HCEC 1CT (cell line): ENCODE measurements at places on chromosomes 11 and 22.

DNA sequence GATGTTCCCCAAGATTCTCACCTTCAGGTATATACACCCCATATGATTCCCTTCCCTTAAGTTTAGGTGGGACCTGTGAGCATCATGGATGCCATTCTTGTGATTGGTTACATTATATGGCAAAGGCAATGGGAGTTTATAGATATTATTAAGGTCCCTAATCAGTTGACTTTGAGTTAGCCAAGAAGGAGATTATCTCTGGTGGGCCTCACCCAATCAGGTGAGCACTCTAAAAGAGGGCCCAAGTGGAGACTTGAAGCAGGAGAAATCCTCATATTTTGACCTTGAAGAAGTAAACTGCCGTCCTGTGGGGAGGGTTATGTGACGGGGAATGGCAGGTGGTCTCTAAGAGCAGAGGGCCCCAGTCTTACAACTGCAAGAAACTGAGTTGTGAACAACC lies 94.2 kb downstream of the HSD17B12 start:
- no peak for DNase-seq

GRCh38 chr11:94271885-94272372 lies 32.5 kb upstream of the IZUMO1R start:
- no peak for DNase-seq

- DNase-seq: no peak
Measured at GRCh38 chr11:16780698-16781550, 42.5 kb downstream of the C11orf58 start.

DNA sequence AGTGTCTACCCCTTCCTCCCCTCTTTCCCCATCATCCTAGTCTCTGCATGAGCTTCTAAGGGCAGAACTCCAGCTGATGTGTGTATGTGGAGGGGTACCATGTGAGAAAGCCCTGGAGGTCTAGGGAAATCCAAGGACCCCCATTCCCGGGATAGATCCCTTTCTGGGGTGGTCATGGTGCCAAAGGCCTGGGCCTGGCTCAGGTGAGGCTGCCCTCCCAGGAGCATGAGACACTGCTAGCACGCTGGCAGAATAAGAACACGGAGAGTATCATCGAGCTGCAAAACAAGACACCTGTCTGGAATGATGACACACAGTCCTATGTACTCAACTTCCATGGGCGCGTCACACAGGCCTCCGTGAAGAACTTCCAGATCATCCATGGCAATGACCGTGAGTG lies 19.6 kb downstream of the TUB start:
- DNase-seq: no peak

DNA sequence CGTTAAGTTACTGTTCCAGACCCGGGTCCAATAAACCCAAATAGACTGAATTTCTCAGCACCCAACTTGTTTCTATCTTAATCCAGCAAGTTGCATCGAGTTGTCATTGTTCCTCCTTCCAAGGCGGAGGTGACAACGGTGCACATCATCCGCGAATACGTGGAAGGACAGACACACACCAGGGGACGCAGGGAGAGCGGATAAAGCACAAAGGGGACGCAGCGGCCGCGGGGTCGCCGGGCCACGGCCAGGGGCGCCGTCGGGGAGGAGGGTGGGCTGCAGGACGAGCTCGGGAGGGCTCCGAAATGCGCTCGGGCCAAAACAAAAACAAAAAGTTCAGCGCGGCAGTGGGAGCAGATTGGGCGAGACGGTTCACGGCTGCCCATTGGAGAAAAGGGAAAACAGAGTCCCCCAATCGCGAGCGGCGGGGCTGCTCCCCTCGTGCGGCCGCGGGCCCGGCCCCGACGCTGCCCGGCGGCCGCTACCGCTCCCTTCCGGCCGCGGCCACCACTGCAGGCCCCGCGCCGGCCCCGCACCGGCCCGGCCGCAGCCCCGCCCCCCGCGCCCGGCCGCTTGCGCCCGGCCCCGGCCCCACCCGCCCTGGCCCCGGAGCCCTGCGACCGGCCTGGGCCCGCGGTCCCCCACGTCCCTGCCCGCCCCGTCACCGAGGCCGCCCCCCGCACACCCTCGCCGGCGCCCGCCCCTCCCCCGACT lies 518 bp downstream of the KMT5B start:
- peak; percentile 79 for DNase-seq

GRCh38 chr11:16456366-16456765 lies 100.0 kb upstream of the SOX6 start:
- no peak for DNase-seq

DNA sequence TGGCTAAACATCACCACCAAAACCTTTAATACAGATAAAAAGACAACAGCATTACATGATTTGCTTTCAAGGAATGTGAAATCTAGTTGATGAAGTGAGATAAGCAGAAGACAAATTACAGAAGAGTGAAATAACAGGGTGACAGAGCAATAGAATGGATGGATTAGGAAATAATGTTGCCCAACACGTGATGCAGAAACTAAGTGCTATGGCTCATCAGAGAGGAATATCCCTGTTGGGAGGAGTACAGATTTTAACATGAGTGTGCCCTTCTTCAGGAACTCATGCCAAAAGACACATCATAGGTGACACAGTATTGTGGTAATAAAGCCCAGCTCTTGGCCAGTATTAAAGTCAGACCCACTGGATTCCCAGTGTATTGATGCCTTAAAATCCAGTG lies 176.6 kb upstream of the RAG2 start:
- DNase-seq: peak; percentile 20

DNA sequence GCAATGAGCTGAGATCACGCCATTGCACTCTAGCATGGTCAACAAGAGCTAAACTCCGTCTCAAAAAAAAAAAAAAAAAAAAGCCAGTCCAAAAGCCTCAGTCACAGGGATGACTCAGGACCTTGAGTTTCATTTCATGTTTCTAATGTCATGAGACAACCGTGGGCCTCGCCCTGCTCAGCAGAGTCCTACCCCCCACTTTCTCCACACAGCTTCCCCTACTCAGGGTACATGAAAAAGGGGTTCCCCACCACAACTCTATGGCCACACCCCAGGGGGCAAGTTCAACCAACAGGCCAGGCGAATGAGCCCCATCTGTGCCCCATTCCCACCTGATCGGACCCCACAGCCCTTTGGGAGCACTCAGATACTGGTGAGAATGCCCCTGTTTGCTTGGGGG lies 24.3 kb upstream of the ADA2 start:
- no peak for DNase-seq

DNA sequence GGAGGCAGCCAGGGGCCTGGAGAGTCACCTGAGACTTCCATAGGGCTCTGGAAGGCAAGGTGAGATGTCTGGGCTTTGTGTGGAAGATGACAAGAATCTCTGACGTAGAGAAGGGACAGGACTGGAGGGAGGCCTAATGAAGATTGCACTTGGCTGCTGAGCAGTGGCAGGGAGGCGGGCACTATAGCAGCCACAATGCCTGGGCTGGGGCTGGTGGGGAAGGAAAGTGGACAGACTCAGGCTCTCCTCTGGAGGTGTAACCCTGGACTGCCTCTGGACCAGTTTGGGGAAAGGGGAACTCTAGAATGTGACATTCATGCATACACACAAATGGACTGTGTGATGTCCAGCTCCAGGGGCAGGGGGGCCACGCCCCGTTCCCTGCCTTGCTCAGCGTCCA lies 34.3 kb upstream of the CYP2D6 start:
- DNase-seq: no peak

DNA sequence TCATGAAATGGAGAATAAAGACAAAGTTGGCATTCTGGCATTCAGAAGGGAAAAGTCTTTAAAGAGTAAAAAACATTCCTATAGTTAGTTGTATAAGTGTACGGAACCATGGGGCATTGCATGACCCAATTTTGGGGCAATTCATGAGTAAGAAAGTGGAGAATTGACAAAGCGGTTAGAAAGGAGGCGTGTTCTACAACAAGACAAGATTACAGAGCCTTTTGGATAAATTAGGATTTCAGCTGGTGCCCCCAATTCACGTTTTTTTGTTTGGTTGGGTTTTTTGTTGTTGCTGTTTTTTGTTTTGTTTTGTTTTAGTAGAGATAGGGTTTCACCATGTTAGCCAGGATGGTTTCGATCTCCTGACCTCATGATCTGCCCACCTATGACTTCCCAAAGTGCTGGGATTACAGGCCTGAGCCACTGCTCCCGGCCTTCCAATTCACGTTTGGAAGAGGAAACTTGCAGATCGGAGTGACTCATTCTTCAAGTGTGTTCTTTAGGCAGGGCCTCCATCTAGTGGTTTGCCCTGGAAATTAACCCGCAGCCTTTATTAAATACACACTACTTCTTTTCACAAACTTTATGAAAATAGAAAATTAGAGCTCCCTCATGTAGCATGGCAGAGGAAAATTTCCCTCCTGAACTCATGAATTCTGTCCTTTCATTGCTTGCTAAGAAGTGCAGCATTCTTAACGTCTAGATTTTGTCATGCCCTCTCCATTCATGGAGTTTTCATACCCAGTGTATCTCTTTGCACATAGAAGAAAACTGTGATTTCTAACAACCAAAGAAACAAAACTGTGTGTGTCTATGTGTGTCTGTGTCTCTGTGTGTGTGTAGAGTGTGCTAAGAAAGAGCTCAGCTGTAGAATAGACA lies 118.1 kb downstream of the BBOX1 start:
- peak; percentile 84 for DNase-seq

- peak; percentile 92 for DNase-seq
Measured at GRCh38 chr11:12411806-12412727, 34.7 kb downstream of the PARVA start.

- DNase-seq: no peak
Measured at GRCh38 chr11:102581066-102581465, 44.1 kb downstream of the MMP20 start.

DNA sequence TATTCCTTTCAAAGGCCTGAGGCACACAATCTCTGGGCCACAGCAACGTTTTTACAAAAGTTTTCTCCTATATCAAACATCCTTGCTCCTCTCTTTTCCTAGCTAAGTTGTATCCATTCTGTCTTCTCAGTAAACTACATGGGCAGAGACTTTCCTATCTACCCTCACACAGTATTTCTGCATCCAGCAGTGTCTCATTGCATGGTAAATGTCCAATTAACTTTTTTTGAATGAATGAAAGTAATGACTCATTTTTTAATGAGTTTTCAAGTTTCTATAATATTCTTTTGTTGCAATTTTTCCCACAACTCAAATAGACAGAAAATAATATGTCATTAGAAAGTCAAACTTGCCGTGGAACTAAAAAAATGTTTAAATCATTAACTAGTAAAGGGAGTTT lies 688.6 kb downstream of the JRKL start:
- DNase-seq: no peak

DNA sequence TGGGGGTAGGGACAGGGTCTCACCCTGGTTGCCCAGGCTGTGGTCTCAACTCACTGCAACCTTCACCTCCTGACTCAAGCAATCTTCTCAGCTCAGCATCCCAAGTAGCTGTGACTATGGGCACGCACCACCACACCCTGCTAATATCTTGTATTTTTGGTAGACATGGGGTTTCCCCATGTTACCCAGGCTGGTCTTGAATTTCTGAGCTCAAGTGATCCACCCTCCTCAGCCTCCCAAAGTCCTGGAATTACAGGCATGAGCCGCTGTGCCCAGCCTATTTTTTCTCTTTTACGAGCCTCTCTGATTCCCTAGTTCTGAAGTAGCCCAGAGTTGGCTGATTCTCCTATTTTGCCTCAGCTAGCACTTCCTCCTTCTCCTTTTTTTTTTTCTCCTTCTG lies 83.6 kb downstream of the ZNF280B start:
- DNase-seq: no peak

DNA sequence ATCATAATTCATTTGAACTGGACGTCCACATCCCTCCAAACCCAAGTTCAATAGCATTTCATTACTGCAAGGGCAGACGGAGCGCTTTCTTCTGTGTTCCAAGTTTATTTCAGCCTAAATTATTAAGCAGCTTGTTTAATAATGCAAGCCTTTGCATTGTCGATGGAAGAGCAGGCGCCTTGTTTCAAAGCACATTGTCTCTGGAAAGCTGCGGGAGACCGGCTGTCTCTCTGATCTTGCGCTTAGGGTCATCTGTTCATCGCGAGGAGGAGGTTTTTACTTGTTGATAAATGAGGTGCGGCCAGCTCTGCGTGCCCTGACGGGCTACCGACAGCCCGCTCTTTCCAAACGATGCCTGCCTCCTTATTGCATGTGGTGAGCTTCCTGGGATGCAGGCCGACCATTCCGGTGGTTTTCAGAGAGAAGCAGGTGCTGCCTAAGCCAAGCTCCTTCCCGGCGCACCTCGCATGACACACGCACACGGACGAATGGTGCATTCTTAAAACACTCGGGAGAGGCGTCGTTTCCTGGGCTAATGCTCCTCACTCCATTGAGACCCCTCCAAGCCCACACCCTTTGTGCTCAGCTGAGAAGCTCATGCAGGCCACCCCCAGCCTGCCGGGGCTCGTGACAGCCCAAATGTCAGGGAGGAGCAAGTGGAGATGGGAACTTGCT lies 456.9 kb downstream of the BRD1 start:
- DNase-seq: no peak

GRCh38 chr11:2963761-2964160 lies 28.4 kb downstream of the NAP1L4 start:
- DNase-seq: no peak

DNA sequence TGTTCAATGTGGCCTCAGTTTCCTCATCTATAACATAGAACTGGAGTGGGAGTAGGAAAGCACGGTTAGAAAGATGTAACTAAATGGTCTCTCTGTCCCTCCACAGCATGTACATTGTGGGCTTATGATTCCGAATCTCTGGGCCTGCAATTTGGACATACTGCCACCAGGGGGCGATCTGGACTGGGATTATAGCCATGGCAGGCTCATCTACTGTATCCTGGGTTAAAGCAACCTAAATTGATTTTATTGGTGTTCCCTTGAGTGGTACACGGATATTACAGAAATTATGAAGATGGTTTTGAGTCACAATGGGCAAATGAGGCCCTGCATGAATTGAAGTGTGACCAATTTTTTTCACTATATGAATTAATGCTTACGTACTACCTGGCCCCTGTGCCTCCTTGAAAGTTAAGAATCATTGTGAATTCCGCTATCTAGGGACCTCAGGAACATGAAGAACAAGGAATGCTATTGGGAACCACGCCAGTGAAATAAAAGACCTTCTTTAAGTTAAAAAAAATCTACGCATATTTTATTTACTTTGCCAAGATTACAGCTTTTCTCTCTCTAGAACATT lies 32.9 kb downstream of the TST start:
- DNase-seq: peak; percentile 5

DNA sequence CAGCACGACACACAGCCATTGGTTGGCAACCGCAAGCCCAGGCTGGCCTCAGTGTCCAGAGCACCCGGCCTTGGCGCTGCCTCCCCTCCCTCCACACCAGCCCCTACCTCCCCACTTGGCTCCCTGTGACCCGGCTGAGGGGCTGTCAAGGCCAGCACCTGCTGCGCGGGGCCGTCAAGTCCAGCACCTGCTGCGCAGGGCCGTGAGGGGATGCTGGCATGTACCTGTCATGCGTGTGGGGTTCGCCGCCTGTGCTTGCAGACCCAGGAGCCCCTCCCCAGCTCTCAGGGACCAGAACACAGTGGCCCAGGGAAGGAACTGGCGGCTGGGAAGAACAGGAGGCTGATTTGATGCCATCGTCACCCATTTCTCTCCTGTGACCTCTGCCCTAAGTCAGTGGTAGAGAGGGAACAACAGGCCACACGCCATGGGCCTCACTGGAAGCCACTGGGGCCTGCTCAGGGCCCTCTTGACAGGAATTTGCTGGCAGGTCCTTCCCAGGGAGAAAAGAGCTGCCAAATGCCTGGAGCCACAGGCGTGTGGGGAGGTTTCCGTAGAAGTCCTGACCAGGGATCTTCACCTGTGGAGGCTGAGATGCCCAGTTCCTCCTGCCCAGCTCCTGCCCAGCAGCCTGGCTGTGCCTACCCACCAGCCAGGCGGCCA lies 37.6 kb downstream of the TBX1 start:
- no peak for DNase-seq

GRCh38 chr11:105000167-105000566 lies 22.8 kb downstream of the CASP5 start:
- no peak for DNase-seq
